ENCODE measurements at places on chromosomes 12 and 14. TPM values are rescaled to one million over a fixed set of nuclear protein-coding genes. Genes with fewer than 3 reads are reported as not detected.

GRCh38 chr14:73465823-73466532, 7.6 kb upstream of the NUMB start:
- DNase-seq: no peak

The SSPN gene
- 64.4 TPM for total RNA-seq

DNA sequence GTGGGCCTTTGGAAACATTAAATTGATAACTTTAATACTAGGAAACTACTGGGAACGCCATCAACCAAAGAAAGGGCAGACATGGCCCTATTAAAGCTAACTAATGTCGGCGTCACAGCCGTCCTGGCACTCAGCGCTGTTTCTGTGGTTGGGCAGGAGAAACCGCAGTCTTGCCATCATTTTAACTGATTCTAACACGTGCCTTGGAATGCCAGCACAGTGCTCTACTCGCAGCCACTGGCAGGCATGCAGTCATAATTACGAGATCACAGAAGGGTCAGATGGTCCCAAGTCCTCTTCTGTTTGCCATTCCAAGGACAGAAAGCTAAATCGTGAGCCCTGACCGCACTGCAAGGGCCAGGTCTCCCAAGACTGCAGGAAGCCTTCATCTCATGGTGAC, 75.2 kb downstream of the RIMBP2 start:
- no peak for DNase-seq

DNA sequence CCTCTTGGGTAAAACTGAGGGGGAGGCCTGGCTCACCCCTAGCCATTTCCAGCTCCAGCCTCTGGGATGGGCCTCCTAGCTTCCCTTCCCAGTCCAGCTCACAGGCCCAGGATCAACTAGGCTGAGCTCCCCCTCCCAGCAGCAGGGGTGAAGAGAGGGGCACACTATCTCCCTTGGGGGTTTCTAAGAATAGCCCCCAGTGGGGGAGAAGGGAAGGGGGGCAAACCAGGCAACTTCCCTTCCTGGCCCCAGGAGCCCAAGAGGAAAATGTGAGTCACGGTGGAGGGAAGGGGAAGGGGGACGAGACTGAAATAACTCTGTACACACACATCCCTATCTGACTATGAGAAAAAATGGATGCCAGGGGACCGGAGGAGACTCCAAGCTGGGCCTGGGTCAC, 9.0 kb downstream of the ADCY6 start:
- no peak for DNase-seq

The CLEC2B gene
- 10.1 TPM for total RNA-seq

GRCh38 chr14:94906991-94907587, 137.2 kb upstream of the GSC start:
- no peak for DNase-seq

Data from mucosa of gallbladder (tissue), 1 donor.